NCI-H526 treated with DMSO at 0.1 percent for 48 hours (cell line): ENCODE measurements at places on chromosomes 16 and 17.

- DNase-seq, result no peak
Measured at GRCh38 chr16:88319116-88319965, 63.4 kb upstream of the ZNF469 start.

DNA sequence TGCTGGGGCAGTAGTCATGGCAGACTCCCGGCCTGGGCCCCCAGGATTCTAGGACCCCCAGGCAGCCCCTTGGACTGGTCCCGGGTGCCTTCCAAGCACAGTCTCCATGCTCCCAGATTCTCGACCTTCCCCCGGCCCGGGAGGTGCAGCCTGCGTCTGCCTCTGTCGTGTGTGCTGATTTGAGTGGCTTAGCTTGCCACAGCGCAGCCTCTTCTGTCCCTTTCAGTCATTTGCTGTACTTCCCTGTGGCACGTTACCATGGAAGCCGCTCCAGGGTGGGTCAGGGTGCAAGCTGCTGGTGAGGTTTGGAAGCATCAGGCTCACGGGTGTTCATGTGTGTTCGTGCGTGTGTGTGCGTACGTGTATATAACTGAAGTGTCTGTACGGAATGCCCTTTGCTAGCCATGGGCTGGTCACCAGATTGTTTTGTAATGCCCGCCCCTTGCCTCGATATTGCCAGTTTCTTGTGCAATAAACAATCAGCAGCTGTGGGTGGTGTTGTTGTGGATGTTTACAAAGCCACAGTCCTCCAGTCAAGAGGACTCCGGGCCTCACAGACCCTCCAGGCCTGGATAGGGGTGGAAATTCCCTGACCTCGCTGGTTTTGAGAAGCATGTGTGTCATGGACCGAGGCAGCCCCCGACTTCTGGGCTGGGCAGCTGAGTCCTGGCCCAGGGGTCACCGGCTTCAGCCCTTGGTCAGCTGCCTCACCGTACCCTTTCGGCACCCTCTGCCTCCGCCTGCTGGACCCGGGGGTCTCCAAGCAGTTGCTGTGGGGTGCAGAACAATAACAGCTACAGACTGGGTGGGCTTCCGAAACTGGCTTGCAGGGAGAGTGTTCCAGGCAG lies 9.7 kb upstream of the CLEC18A start:
- DNase-seq, result no peak

DNA sequence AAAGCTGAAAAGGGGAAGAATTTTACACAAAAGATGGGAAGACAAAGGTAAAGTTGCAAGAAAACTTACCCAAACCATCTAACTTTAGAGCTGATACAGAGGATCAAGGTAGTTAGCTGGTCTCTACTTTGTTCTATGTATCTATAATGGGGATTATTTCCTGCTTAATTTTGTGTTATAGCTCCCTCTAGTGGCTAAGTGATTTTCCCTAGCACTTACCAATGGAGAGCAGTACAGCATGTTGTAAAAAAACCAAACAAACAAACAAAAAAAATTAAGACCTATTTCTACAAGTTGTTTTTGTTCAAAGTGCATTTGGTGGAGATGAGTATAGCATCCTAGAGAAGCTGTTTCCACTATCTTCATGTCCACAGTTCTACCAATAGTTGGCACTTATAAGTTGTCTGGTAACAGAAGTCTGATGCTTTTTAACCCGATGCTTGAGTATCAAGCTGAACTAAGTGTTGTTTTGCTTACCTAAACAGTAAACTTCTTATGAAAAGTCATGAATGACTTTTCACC lies 7.5 kb downstream of the SRSF1 start:
- peak; percentile 57 for DNase-seq

DNA sequence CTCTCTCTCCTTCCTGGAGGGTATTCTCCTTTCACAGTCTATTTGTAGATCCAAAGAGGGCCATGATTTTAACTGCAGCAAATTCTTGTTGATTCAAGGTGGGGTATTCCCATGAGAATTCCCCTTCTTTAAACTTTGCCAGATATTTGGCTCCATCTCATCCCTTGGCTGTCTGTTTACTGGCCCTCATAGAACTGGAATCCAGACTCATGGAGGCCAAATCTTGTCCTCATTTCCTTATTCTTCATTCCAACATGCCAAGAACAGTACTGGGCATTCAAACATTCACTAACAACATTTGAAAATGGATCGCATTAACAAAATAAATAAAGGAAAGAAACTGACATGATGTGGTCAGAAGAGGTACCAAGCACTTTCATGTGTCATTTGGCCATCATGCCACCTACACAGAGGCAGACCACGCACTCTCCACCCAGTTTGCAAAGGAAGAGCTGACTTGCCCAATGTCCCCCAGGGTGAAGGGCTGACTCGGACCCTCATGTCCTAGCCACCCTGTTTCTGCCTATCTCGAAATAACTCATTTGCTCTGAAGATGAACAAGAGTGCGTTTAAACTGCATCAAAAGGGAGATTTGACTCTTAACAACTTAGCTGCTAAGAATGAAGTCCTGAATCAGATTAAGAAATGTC lies 23.1 kb upstream of the SLC35B1 start:
- no peak for DNase-seq

DNA sequence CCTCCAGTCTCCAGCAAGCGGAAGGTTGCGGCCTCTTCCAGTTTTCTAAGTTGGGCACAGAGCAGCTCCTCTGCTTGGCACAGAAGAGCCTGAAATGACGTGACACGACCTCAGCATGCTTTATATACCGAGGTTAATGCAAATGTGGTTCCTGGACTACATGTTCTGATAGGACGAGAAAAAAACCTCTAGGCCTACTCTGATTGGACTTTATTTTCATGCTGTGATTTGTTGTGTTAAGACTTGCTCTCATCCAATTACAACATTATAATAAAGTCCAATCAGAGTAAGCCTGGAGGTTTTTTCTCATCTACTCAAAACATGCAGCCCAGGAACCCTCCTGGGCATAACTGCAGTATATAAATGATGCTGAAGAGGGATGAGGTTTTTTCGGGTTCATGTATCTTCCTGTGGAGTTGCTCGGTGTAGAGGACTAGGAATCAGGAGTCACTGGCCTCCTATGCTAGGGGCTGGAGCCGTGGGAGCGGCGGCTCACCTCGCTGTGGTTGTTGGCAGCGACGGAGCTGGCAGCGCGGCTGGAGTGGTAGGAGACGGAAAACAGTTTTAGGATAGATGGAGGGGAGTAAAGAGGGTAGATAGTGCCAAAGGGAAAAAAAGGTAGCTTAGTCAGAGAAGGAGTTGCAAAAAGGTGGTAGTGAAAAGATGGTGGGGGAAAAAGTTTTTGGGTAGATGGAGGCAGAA lies 878.0 kb downstream of the KCNJ18 start:
- no peak for DNase-seq

DNA sequence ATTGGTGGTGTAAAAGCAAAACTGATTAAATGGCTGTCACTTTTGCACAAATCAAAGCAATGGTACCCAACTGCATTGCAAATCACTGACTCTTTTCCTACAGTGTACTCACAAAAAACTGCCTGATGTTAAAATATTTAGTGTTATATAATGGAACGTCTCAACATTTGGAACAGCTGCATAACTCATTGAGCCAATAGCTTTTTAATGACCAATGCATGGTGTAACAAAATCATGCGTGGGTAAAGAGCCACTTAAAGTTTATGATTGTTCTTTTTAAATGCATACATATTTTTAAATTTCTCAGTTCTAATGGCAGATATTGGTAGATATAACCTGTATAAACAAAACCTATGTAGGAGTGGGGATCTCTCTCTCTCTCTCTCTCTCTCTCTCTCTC lies 204.0 kb upstream of the MPHOSPH6 start:
- no peak for DNase-seq

- no peak for DNase-seq
Measured at GRCh38 chr16:56938664-56939513, 6.9 kb downstream of the HERPUD1 start.

DNA sequence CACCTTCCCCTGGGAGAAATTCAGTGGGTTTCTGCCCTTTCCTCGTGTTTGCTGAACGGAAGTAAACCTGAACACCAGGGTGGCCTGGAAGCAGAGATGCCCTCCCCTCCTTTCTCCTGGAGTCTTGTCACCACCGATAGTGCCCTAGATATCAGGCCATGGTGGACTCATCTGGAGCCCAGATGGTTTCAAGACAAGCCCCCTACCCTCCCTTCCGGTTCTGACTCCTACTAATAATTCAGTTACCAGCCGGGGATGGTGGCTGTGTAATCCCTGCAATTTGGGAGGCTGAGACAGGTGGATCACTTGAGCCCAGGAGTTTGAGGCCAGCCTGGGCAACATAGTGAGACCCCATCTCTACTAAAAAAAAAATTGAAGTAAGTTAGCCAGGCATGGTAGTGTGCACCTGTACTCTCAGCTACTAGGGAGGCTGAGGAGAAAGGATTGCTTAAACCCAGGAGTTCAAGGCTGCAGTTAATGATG lies 2.4 kb downstream of the ZNF469 start:
- no peak for DNase-seq
